ENCODE measurements at places on chromosomes 1 and 21.

GRCh38 chr1:62043154-62043553, 151.5 kb upstream of the L1TD1 start:
- no peak for DNase-seq

- DNase-seq: no peak
These were observed 20.4 kb downstream of the ZNF362 start for GRCh38 chr1:33276573-33277298.

DNA sequence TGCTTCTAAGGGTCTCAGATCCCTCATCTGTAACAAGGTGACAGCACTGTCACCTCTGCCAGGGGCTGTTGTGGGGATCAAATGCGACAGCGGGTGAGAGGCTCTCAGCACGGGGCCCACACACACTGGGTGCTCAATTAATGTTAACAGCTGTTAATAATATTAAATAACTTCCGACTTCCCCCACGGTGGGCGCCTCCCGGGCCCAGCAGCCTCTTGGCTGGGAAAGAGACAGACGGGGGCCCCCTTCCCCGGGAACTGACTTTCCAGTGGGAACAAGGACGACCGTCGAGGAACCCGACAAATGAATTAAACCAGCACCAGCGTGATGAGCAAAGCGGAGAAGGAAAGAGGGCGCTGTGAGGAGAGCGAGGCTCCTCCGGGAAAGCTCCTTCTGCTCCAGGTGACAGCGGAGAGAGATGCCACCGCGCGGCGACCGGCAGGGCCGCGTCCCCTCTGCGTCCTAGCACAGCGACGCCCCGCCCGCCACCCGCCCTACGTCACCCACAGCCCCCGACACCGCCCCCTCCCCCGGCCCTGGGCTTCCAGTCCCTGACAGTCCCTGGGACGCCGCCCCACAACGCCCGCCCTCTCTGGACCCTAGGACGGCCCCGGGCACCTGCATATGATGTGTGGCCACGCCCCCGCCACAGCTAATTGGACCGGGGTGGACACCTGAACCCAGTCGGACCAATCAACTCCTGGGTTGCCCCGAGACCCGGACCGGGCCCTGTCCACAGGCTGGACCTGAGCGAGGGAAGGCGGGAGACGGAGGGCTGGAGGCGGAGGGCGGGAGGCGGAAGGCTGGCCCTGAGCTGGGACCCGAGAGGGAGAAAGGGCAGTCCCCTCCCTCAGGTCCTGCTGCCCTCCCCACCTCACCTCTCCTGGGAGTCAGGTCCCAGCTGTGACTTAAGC, 38.2 kb downstream of the MATN1 start:
- DNase-seq: no peak

DNA sequence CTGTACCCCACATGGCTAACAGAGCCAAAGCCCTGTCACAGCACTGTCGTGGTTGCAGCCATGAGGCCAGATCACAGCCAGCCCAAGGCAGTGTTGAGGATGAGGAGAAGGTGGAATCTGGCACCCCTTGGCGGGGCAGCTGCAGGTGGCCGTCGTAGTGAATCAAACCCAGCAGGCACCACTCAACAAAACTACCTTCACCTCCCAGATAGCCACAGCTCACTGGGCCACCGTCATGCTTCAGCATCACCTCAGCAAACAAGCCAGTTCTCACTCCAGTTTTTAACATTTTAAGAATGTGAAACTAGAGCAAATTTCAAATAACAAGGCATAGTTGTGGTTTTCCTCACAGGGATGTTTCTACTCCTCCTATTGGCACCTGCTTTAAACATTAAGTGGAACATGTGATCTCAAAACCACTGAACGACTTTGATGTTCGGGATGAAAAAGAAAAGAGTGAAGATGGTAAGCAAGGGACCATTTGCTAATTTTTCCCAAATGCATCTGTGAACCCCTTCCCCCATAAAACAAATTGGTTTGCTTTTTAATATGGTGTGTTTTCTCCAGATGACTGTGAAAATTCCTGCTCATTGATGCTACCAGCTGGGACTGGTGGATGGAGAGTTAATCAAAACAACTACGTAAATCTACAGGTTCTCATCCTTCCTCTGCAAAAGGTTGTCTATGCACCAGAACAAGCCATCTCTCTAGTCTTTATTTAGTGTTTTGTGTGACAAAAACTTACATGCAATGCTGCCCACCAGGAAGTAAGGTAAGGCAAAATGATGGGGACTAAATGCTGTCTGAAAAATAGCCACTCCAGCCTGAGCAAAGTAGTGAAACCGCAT, 45.5 kb downstream of the TOR1AIP2 start:
- no peak for DNase-seq

DNA sequence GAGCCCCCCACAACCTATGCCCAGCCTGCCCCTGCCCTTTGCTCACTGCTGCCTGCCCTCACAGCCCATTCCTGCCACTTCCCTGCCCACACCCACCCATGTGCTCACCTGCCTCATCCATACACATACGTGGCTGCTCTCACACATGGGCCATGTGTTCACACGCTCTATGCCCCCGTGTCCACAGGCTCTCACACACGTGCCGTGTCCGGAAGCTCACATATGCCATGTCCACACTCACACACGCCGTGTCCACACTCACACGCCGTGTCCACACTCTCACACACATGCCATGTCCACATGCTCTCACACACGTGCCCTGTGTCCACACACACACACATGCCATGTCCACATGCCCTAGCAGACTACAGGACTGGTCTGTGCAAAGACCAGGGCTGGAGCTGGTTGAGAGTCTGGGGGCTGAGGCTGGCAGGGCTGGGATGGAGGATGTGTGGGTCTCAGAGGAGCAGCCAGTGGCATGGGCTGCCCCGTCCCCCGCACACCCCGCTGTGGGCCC, 583 bp upstream of the RNF223 start:
- no peak for DNase-seq

- peak; percentile 40 for DNase-seq
These were observed 77.0 kb upstream of the BACE2 start for GRCh38 chr21:41090981-41091380.

- DNase-seq: no peak
These were observed 209.8 kb downstream of the TPR start for GRCh38 chr1:186165303-186165702.

- DNase-seq: peak; percentile 87
These were observed 41.2 kb upstream of the RAB4A start for GRCh38 chr1:229229721-229230139.

DNA sequence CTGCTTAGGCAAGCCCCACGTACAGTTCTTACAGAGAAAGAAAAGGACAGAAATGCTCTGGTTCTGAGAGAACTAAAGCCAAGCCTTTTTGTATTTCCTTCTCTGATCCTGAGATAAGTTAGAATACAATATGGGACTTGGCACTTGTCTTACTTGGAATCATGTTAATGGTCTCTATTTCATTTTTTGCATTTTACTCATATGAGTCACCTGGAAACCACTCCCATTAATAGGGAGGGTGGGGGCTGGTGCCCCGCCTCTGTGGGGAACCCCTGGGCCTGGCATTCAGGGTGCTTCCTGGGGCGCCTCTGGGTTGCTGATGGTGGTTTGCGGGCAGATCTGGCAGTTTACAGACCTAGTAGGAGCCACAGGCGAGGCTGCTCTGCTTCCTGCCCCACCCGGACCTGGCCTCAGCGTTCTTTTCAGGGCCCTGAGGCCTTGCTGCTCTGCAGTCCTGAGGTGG, 26.7 kb downstream of the TSPAN2 start:
- DNase-seq: no peak

- DNase-seq: no peak
These were observed 7.0 kb downstream of the SH3BP5L start for GRCh38 chr1:248818505-248819374.

All from muscle of back (tissue), 13 donors.